Right renal pelvis (tissue), 4 donors: ENCODE measurements at places on chromosomes 5 and 9.

DNA sequence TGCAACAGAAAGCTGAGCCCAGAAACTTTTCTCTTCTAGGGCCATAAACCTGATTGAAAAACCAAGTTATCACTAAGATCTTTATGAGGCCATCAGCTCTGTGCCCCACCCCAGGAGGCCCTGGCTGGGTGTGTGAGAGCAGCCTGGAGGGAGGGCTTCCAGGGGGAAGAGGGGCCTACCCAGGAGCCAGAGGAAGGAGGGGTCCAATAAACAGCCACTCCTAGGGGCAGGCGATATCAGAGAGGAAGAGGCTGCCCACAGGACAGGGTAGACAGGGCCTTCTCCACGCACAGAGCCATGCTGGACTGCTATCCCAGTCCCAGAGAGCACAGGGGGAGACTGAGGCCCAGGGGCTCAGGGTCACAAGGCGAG is 4.5 kb upstream of the CDX1 start:
- DNase-seq = no peak

- no peak for DNase-seq
These were observed 4.8 kb downstream of the NR2F1 start for GRCh38 chr5:93587597-93588351.

GRCh38 chr9:99351647-99352046 is 129.6 kb downstream of the SEC61B start:
- no peak for DNase-seq

GRCh38 chr5:77849308-77849900 is 73.3 kb upstream of the TBCA start:
- DNase-seq = no peak

GRCh38 chr9:123300554-123300953 is 32.2 kb upstream of the STRBP start:
- no peak for DNase-seq

GRCh38 chr5:35488791-35489190 is 128.9 kb upstream of the SPEF2 start:
- DNase-seq = no peak

DNA sequence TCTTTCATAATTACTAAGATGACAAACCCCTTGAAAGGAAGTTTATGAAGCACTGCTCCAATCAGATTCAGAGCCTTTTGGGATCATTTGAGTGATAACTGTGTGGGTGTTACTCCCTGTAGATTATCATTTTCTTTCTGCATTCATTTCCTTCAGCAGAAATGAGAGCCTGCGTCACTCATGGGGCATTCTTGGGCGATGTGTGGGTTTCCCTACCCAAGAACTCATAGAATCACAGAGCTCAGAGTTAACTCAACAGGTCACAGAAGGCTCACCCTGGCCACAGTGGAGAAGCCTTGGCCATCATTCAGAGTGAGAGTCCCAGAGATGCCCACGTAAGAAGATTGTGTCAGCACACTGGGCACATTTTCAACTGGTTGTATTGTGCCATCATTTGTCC is 401.9 kb downstream of the TLE4 start:
- DNase-seq = no peak

GRCh38 chr5:13745508-13745907 is 199.0 kb downstream of the DNAH5 start:
- no peak for DNase-seq

- no peak for DNase-seq
These were observed 165.5 kb upstream of the NFIL3 start for GRCh38 chr9:91589101-91589553.

- no peak for DNase-seq
These were observed 822.5 kb downstream of the PTPRD start for GRCh38 chr9:9790216-9790872.

DNA sequence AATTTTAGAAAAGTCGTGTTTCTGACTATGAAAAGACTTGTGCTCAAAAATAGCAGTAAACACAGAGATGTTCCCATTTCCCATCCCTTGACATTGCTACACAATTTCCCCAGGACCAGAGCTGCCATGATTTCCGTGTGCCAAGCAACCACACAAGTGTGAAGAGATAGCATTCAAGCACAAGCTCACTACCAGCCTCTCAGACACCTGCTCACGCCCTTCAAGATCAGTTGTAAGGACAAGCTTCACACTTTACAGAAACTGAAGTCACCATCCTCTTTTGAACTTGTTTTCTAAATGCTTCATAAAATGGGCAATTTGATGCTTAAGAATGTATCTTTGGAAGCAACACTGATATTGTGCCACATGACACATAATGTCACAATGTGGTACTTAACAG is 333.1 kb downstream of the CAAP1 start:
- DNase-seq = no peak

- DNase-seq = no peak
These were observed 30.7 kb downstream of the LHX2 start for GRCh38 chr9:124042201-124042721.

- DNase-seq = no peak
These were observed 10.5 kb downstream of the IRF1 start for GRCh38 chr5:132480042-132480441.

DNA sequence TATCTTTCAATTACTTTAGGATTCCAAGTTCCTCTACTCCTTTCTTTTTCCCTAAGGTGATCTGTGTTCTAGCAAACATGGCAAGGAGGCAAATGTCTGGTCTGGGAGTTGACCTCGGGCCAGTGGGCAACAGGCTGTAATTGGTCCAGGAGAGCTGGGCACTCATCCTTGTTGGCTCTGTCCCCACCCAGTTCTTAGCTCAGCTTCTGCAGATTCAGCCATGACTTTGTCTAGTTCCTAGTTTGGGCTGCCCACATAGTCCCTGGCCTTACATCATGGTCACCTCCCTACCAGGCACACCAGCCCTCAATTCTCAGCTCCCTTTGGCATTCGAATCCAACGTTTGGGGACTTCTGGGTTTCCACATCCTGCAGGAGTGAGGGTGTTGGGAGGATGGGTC is 92.1 kb upstream of the DAP start:
- no peak for DNase-seq

- DNase-seq = no peak
These were observed 142.3 kb downstream of the TSSK1B start for GRCh38 chr5:113292462-113292861.

GRCh38 chr5:178327931-178328711 is 95.5 kb upstream of the PHYKPL start:
- no peak for DNase-seq

GRCh38 chr5:35900972-35901695 is 37.3 kb downstream of the CAPSL start:
- DNase-seq = no peak

GRCh38 chr5:122921826-122922225 is 76.4 kb downstream of the SNX24 start:
- no peak for DNase-seq

DNA sequence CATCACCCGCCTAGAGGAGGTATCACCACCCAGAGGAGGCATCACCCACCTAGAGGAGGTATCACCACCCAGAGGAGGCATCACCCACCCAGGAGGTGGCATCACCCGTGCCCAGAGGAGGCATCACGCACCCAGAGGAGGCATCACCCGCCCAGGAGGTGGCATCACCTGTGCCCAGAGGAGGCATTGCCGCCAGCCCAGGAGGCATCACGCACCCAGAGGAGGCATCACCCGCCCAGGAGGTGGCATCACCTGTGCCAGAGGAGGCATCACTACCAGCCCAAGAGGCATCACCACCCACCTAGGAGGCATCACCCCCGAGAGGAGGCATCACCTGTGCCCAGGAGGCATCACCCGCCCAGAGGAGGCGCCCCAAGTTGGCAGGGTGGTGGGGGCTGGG is 2.6 kb downstream of the NOTCH1 start:
- no peak for DNase-seq

DNA sequence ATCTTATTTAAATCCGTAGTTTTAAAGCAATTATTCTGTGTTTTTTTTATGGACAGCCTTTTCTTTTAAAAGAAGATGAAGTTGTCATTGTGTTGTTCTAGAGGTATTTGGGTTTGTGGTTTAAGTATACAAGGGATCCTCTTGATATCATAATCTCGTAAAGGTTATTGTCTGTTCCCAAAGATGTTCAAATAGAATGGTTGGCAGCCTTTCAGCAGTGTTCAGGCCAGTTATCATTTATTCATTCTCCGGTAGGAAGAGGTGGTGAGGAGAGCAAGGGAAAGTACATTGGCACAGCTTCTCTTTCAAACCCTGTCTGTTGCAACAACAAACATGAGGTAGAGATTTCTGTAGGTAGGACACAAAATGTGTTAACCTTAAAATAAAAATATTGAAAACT is 147.0 kb downstream of the FOCAD start:
- no peak for DNase-seq

GRCh38 chr9:16119261-16120230 is 566.7 kb downstream of the CCDC171 start:
- no peak for DNase-seq

DNA sequence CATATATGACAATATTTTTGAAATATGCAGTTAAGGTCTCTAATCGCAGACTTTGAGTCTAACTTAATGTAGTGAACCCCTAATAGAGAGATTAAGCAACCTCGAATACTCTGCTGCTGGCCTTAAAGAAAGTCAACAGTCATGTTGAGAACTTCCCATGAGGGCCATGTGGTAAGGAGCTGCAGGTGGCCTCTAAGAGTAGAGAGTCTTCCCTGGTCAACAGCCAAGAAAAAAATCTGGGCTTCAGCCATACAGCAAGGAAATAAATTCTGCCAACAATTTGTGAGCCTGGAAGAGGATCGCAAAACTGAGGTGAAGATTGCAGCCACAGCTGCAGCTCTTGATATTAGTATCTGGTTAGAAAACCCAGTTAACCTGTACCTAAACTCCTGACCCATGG is 935.2 kb upstream of the TYRP1 start:
- no peak for DNase-seq

DNA sequence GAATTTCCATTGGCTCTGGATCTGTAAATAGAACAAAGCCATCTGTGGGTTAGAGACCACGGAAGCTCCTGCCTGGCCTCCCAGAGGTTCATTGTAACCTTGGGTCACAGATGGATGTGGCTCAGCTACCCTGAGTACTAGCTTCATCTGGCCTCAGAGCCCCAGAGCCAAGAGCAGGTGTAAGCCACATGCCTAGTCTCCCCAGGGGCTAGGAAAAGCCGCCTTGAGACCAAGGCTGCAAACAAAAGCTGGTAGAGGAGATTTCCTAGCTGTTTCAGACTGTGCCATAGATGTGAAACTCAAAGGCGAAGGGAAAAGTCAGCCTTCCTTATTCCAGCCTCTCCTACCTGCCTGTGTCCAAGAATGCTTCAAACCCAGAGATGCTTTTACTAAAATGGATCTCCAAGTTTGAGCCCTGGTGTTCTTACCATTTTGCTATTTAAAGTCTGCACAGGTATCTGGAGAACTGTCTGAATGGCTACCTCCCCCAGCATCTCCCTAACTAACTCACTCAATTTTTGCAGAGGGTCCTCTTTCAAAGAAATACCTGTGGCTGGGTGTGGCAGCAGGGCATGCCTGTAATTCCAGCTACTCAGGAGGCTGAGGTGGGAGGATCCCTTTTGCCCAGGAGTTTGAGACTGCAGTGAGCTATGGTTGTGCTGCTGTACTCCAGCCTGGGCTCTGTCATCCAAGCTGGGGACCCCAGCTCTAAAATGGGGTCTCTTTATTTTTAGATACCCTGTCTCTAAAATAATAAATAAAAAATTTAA is 42.3 kb upstream of the MAP1B start:
- DNase-seq = no peak

DNA sequence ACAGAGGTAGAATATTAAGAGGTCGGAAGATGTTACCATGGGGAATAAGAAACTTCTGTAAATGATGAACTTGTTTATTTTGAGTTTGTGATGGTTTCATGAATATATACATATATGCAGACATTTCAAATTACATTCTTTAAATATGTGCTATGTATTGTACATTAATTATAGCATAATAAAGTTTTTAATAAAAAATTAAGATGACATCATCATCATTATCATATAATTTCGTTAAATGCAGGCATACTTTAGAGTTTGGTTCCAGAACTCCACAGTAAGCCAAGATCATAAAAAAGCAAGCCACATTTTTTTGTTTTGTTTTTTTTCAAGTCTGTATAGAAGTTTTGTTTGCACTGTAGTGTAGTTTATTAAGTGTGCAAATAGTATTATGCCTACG is 1403.5 kb downstream of the EFNA5 start:
- no peak for DNase-seq

DNA sequence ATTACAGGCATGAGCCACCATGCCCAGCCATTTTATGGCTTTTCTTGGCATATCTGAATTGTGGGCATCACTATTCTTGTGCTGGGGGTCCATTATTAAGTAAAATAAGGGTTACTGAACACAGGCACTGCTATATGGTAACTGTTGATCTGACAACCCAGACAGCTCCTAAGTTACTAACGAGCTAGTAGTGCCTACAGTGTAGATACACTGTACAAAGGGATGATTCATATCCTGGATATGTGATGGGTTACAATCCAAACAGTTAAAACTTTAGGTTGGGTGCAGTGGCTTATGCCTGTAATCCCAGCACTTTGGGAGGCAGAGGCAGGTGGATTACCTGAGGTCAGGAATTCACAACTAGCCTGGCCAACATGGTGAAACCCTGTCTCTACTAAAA is 4.3 kb downstream of the CD14 start:
- DNase-seq = no peak

DNA sequence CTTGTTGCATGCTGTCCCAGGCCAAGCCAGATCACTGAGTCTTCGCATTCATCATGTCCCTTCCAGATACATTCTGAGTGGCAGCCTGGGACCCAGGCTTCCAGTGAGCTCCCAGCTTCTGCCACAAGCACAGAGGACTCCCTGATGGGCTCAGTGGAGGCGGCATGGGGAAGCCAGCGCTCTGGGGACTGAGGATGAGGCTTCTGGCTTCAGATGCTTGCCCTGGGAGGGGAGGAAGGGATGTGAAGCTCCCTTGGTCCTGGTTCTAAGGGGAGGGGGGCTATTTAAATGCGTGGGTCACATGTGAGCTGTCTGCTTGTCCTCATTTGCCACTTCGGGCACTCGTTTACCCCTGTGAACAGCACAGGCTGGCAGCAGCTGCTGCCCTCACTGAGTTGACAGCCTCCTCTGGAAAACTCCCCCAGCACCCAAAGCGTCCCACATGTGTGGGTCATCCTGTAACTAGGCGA is 174.0 kb downstream of the NR3C1 start:
- no peak for DNase-seq

DNA sequence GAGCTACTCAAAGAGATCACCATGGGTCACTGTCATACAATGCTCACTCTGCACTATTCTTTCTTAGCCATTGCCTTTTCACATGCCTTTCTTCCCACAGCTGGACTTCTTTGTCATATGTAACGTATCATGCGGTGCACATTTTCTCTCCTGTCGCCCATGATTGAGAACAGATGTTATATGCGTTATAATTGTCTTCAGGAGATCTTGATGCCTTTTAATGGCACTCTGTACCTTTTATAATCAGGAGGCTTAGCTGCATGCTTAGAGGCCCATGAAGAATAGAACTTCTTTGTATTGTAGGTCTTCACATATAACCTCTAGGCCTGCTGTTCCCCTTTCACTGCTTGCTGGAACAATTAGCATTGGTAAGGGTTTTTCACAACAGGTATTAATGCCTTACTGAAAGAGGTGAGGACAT is 436.1 kb downstream of the CDH10 start:
- no peak for DNase-seq

- no peak for DNase-seq
These were observed 96.5 kb downstream of the EHMT1 start for GRCh38 chr9:137715321-137715720.
